ENCODE measurements at places on chromosomes 7 and 10. TPM values are rescaled to one million over a fixed set of nuclear protein-coding genes. Genes with fewer than 3 reads are reported as not detected.

Gene TSPAN13
- total RNA-seq = 16.8 TPM

Gene CALML3
- total RNA-seq = not detected

Gene HIP1
- 27.4 TPM for total RNA-seq

Gene EPO
- not detected for total RNA-seq

DNA sequence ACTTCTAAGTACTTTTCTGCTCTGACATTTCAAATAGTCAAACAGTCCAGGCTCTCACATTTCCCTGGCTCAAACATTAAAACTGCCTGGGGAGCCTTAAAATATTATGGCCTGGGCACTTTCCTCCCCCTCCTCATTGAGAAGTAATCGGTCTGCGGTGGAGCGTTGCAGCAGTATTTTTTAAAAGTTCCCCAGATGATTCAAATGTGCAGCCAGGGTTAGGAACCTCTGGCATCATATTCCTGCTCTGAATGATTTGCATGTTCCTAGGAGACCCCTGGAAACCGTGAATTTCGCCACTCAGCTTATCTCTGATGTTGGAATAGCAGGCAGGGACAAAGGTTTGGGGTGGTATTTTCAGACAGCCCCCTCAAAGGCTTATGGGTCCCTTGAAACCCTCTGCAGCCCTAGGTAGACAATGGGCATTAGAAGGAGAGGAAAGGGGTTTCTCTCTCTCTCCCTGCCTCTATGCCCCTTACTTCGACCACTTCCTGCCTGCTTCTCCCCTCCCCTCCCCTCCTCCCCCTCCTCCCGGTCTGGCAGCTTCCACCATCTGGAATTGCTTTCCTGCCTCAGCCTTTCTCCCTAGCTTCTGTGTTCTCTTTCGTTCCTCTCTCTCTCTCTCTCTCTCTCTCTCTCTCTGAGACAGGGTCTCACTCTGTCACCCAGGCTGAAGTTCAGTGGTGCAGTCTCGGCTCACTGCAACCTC is 622.2 kb downstream of the GALNT17 start:
- DNase-seq = no peak

Gene SCRN1
- total RNA-seq = 26.6 TPM

All from thyroid gland (tissue), 4 donors.